Mucosa of gallbladder (tissue), 1 donor: ENCODE measurements at places on chromosomes 2 and 18.

- DNase-seq: no peak
Observed at GRCh38 chr2:38727661-38728060, 23.5 kb downstream of the SRSF7 start.

- DNase-seq: peak; percentile 86
Observed at GRCh38 chr18:22613058-22613690, 195.5 kb upstream of the CTAGE1 start.

- DNase-seq: no peak
Observed at GRCh38 chr2:204122425-204122824, 185.9 kb downstream of the ICOS start.

- DNase-seq: no peak
Observed at GRCh38 chr2:219724628-219725027, 97.2 kb downstream of the SLC4A3 start.

DNA sequence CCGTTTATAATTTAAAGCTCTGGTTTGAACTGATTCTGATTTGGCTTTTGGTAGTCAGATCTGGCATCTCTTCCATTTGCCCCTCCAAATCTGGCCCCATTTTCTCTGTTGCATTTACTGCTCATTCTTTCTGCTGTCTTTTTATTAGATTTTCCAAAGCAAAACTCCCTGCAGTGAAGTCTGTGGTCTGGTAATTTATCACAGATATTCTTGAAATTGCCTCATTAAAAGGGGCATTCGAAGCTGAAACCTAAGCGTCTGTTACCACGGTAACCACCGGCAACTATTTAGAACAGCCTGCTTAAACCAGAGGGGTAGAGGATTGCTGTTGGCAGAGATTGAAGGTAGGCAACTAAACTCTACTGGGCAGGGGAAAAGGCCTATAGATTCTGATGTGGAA lies 111.5 kb upstream of the UPP2 start:
- DNase-seq: no peak

GRCh38 chr18:60894254-60894945 lies 438.8 kb upstream of the CDH20 start:
- DNase-seq: no peak

- no peak for DNase-seq
Observed at GRCh38 chr2:128380961-128381938, 62.6 kb upstream of the HS6ST1 start.

DNA sequence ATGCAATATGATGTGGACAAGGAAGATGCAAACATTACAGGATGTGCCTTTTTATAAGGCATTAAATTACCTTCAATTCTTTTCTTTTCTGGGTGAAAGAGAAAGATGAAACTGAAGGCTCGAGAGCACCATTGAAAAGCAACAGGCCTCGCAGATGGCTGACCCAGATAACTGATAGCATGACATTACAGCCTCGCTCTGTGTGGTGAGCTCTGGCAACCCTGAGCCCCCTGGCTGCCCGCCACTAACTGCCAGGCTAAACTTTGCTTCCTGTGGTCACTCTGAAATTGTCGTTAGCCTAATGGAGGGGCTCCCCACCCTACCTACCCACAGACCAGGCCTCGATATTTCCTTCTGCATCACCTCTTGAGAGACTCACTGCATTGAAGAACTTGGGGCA lies 516.8 kb upstream of the FANCL start:
- DNase-seq: no peak

DNA sequence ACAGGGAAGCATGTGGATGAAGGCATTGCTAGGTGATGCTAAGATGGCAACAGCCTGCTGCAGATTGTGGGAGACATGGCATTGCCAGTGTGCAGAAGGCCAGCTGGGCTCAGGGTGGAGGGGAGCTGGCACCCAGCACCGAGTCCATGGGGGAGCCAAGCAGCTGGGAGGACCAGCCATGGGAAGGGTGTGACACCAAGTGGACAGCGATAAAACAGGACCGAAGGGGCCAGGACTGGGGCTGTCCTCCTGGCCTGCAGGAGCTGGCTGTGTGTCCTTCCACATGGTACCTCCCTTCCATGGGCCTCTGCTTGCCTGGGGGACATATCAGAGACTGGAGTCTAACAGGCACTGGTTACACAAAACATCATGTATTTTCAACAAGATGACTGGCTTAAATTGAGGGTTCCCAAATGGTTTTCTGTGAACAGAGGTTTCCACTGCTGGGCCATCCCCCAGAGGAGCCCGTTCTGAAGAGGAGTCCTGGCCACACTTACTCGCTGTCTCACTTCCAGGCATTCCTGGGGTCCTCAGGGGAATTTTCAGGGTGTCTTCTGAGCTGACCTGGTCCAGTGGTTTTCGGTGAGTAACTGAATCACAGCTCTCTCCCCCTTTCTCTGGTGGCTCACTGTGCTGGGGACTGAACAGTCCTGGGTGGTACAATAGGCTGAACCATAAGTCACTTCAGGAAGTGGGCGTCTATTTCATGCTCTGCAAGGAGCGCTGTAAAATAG lies 60.4 kb upstream of the TNP1 start:
- no peak for DNase-seq

DNA sequence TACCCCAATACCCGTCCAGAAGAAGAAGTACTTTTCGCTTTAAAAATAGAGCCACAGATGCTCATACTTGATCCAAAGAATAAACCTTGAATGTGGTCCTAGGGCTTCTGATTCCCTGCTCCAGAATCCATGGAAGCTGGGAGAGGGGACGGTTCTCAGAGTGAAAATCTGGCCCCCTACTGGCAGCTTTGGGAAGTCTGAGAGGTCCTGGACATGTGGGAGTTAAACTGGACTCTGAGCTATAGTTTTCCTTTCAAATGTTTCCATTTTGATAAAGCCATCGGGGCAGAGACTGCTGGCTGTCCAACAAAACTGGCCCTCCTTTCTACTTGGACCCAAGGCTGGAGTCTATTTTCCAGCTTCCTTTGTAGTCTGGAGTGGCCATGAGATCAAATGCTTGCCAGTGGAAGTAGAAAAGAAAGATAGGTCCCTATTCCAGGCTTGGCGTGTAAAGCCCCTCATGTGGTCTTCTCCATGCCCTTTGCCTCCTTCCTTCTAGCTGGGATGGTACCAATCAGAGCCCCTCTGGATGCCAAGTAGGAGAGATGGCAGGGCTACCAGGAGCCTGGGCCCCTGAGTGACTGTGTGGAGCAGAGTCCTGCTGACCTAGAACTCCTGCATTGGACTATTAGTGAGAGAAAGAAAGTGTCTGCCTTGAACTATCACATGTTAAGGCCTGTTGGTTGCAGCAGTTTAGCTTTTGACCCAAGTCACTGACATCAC lies 37.7 kb upstream of the TBC1D8 start:
- DNase-seq: no peak

DNA sequence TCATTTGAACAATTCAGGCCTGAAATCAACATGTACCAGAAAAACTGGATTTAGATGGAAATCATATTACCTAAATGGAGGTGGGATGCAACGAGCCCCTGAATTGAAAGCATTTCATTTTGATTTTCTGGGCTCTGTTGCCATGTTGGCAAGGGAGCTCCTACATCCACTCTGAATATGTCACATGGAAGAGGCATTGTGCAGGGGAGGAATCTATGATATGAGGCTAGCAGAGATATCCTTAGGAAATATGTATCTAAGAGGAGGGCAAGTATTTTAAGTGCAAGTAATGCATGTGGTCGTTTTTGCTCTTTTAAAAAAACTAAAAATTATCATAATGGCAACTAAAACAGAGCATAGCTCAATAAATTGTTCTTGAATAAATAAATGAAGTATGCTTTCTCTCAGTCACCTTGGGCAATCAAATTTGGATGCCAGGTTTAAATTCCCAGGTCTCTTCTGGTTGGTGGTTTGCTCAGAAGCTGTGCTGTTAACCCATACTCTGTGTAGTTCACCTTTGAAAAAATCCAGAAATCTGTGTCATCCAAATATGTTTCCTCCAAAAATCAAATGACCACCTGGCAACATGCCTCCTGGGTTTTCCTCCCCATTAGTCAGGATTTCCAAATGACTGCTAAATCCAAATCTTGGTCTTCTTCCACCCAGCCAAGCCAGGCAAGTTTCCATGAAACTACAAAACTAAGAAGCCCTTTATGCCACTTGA lies 6.5 kb upstream of the LGALSL start:
- DNase-seq: no peak

DNA sequence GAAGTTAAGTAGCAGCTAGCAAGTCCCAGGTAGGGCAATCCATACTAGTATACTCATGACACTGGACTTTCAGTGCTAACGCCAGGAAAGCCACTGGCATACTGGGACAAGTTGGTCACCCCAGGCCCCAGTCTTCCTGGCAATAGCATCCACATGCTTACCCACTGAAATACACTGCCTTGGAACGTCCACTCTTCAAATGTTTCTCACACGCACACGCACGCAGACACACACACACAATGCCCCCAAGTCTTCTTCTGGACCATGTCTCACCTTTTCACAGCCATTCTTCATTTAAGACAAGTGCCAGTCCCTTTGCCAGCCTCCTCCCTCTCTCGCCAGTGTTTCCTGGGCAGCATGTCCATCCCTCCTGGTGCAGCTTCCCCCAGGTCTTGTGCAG lies 8.7 kb upstream of the TEX261 start:
- no peak for DNase-seq

- peak; percentile 54 for DNase-seq
Observed at GRCh38 chr18:44895176-44895798, 214.6 kb downstream of the SETBP1 start.

GRCh38 chr2:134395779-134396178 lies 141.9 kb downstream of the MGAT5 start:
- DNase-seq: no peak

- DNase-seq: no peak
Observed at GRCh38 chr2:56382466-56382865, 198.7 kb downstream of the CCDC85A start.

DNA sequence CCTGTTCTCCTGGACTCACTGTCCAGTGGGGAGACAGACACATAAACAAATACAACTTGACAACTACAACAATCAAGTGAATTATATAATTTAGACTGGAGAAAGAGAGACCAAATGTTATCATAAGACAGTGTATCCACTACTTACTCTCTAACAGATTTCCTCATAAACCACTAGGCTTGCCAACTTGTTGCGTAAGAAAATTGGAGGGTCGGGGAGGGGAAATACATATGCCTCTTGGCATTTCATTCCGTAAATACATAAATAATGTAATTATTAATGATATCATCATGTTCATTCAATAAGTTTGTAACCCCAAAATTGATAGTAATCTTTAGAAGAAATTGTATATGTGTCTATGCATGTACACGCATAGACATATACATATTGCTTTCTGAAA lies 14.9 kb downstream of the RAB6D start:
- DNase-seq: no peak

DNA sequence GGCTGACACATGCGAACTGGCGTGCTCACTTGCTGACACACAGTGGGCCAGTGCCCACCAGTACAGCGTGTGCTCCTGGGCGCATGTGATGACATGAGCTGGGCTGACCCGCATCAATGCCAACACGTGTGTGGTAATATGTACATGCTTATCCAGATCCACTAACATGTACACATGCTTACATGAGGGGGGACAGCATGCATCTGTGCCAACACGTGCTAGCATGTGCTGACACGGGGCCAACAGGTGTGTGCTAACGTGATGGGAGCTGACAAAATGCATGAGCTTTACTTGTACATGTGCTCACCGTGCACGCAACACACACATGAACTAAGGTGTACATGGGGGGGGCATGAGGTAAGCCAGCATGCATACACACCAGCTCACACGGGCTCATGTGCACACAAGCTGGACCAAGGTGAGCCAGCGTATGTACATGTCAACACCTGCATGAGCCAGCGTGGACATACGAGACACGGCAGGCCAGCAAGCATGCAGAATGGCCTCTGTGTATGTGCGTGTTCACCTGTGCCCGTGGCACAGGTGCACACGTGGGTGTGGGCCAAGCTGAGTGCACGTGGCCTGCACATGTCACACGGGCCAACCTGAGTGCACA lies 28.5 kb downstream of the GPC1 start:
- DNase-seq: peak; percentile 8

- DNase-seq: no peak
Observed at GRCh38 chr18:75587131-75587530, 159.6 kb upstream of the SMIM21 start.
